ENCODE measurements at places on chromosomes 6 and 20.

GRCh38 chr20:17849901-17850683 lies 118.5 kb downstream of the SNX5 start:
- peak; percentile 65 for DNase-seq

- no peak for DNase-seq
Measured at GRCh38 chr6:140494321-140495108, 1120.1 kb upstream of the CITED2 start.

- no peak for DNase-seq
Measured at GRCh38 chr6:135488023-135488422, 9.5 kb downstream of the AHI1 start.

DNA sequence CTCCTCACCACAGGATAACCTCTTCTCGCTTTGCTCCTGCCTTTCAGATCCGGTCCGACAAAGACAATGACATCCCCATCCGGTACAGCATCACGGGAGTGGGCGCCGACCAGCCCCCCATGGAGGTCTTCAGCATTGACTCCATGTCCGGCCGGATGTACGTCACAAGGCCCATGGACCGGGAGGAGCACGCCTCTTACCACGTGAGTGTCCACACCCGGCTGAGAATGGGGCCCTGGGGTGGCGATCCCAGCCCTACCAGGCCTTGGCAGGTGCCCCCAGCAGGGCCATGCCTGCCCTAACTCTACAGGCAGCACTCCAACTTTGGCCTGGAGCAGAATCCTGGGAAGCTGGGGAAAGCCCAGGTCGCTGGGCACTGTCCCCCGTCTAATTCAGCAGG lies 221.1 kb downstream of the TAF4 start:
- no peak for DNase-seq

GRCh38 chr6:90917376-90917775 lies 330.5 kb upstream of the MAP3K7 start:
- DNase-seq: no peak

GRCh38 chr20:3825526-3825925 lies 5.2 kb downstream of the AP5S1 start:
- DNase-seq: no peak

DNA sequence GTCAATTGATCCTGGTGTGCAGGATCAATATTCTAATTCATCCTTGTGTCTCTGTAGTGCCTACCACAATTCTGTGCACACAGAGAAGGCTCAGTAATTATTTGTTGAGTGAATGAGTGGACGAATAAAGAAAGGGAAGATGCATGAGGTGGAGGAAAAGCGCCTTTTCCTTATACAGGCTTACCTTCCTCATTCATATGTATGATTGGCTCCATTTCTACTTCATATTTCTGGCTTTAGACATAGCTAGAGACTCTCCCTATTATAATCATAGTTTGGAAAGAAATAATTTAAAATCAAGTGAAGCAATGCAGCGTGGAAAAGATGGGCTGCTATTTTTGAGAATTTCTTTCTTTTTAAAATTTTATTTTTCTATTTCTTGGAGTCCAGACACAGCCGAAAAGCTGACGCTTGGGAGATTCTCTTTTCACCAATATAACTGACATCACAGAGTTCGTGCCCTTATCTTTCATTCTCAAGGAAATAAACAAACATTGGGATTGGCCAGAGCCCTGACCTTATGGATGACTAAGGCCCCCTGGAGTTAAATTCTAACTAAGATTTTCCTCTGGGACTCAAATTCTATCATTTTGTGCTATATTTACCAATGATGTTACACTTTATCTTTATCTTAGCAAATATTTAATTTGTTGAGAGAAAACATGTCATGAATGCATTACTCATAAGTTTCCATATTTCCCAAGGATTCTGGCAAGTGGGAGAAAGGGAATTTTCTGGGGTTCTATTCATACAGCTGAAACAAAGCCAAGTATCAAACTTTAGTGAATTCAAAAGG lies 48.1 kb downstream of the PRL start:
- no peak for DNase-seq

- DNase-seq: no peak
Measured at GRCh38 chr6:71822625-71823024, 63.7 kb upstream of the RIMS1 start.

GRCh38 chr20:43767686-43768474 lies 41.1 kb upstream of the GTSF1L start:
- no peak for DNase-seq

DNA sequence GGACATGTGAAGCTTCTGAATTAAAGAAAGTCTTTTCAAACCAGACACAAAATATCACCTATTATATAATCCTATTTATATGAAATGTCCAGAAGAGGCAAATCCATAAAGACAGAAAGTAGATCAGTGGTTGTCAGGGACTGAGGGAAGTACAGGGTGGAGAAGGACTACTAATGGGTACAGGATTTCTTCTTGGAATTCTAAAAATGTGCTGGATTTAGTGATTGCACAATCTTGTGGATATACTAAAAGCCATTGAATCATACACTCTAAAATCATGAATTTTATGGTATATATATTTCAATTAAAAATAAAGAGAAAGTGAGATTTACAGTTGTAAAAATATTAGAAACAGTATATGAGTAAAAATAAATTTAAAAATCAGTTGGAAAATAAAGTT lies 18.7 kb upstream of the MC3R start:
- DNase-seq: no peak

GRCh38 chr6:37516076-37516919 lies 16.6 kb upstream of the CCDC167 start:
- DNase-seq: peak; percentile 67

DNA sequence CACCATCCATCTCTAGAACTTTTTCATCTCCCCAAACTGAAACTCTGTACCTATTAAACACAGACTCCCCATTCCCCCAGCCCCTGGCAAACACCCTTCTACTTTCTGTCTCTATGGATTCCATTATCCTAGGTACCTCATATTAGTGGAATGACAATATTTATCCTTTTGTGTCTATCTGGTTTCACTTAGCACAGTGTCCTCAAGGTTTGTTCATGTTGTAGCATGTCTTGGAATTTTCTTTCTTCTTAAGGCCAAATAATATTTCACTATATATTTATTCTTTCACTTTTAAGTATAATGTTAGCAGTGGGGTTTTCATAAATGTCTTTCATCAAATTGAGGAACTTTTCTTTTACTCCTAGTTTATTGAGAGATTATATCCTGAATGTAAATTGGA lies 56.8 kb upstream of the DSP start:
- no peak for DNase-seq

- no peak for DNase-seq
Measured at GRCh38 chr6:51260003-51260402, 441.3 kb downstream of the TFAP2B start.

DNA sequence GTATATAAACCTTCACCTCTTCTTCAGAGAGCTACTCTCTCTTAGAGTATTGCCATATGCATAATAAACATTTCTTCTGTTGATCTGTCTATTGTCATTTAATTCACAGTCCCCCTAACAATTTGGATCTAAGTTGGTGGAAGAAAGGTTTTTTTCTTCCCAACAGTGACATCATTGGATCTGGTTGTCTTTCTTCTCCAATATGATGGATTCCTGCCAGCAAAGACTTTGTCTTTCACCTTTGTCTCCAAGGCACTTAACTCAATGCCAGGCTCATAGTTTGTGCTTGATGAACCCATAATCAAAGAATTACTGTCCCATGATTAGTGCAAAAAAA lies 39.6 kb downstream of the ABHD12 start:
- no peak for DNase-seq

GRCh38 chr6:40582892-40583291 lies 4.3 kb downstream of the LRFN2 start:
- no peak for DNase-seq

- no peak for DNase-seq
Measured at GRCh38 chr20:18851629-18852028, 38.0 kb downstream of the SCP2D1 start.

GRCh38 chr6:135782546-135782945 lies 69.0 kb upstream of the PDE7B start:
- DNase-seq: no peak

GRCh38 chr20:19423900-19424620 lies 211.6 kb downstream of the SLC24A3 start:
- no peak for DNase-seq

Data from body of pancreas (tissue), 4 donors.